ENCODE measurements at places on chromosomes 3 and 15.

- no peak for DNase-seq
Measured at GRCh38 chr15:72315706-72316370, 4.1 kb downstream of the CELF6 start.

- no peak for DNase-seq
Measured at GRCh38 chr15:65399997-65400396, 22.2 kb upstream of the IGDCC3 start.

GRCh38 chr3:30605005-30605404, 1.4 kb upstream of the TGFBR2 start:
- no peak for DNase-seq

DNA sequence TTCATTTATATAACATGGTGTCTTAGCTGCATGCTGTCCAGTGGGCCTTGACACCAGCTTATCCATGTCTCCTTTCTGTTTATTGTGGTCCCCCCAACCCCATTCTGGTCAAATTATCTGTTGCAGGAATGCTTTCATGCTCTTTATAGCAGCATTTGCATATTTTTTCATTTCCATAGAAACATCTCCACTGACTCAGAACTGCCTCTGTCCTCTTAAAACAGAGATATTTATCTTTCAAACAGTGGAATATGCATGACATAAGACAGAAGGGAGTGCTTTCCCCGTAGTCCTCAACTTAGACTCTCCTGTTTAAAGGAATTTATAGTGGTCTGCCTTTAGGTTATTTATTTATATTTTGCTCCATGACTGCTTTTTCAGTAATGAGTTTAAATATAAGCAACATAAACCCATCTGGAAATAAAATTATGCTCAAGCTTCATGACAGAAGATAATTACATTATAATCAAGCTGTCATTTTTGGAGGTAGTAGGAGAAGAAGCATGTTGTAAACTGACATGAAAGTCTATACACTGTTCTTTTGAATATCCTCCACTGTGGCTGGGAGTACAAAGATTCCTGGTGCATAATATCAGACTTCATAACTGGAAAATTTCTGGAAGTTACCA, 179.5 kb upstream of the CD96 start:
- DNase-seq = no peak

DNA sequence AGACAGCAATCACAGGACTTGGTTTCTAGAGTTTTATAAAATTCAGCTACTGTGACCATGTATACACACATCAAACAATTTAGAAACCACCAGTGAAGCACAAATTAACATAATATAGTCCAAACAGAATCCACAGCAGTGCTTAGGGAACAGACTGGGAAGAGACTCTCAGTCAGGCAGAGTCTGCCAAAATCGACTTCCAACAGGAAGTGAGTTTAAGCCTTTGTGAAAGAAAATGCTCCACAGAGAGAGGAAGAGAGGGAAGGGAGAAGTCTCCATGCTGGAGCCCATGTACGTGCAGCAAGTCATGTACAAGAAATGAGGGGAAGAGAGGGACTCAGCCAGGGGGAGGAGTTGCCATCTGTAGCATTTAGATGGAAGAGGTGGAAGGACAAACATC, 172.6 kb downstream of the IL5RA start:
- no peak for DNase-seq

DNA sequence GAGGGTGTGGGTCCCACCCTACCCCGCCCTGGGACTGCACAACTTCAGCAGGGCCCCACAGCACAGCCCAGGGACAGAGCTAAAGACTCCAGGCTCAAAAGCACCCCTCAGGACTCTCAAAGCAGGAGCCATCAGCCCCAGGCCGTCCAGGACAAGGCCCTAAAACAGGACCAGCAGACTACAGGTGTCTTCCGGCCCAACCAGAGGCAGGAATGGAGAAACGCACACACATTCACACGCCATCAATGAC, 26.1 kb downstream of the ATRIP start:
- DNase-seq = no peak

- no peak for DNase-seq
Measured at GRCh38 chr3:100546020-100546744, 53.8 kb downstream of the TMEM45A start.

GRCh38 chr3:142987080-142987700, 14.2 kb upstream of the U2SURP start:
- DNase-seq = peak; percentile 46

GRCh38 chr3:184808021-184808420, 3.9 kb upstream of the VPS8 start:
- no peak for DNase-seq

GRCh38 chr15:70879401-70879800, 12.8 kb downstream of the THAP10 start:
- no peak for DNase-seq

GRCh38 chr3:148833223-148833622, 5.6 kb downstream of the CPB1 start:
- DNase-seq = no peak

DNA sequence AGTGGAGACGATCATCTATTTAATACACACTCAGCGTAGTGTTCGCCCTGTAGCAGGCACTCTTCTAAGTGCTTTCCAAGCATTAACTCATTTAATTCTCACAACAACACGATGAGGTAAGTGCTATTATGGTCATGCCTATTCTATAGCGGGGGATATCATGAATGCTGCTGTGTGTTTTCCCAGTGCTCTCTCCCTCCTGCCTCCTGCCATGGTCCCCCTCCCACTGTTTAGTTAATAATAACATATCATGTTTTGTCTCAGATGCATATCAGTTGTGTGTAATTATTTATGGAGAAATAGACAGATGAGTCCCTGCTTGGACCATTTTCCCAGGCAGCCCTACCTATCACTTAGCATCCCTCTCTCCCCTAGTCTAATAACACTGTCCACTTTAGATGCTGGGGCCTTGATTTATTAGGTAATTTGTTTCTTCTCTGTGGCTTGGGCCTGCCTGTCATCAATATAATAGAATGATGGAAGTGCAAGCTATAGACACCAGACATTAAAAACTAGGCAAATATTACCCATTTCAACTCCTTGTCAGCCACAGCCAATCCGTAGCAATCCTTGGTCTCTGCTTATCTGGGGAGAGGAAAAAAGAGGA, 122.9 kb upstream of the TLE3 start:
- DNase-seq = no peak

- DNase-seq = no peak
Measured at GRCh38 chr3:116059421-116060096, 385.7 kb downstream of the LSAMP start.

- DNase-seq = no peak
Measured at GRCh38 chr3:151800431-151800830, 13.5 kb upstream of the AADAC start.

- DNase-seq = no peak
Measured at GRCh38 chr3:177468816-177469215, 271.5 kb upstream of the TBL1XR1 start.

GRCh38 chr3:87975716-87976115, 83.1 kb downstream of the CGGBP1 start:
- no peak for DNase-seq

- DNase-seq = no peak
Measured at GRCh38 chr15:101050623-101051290, 131.6 kb downstream of the LRRK1 start.

DNA sequence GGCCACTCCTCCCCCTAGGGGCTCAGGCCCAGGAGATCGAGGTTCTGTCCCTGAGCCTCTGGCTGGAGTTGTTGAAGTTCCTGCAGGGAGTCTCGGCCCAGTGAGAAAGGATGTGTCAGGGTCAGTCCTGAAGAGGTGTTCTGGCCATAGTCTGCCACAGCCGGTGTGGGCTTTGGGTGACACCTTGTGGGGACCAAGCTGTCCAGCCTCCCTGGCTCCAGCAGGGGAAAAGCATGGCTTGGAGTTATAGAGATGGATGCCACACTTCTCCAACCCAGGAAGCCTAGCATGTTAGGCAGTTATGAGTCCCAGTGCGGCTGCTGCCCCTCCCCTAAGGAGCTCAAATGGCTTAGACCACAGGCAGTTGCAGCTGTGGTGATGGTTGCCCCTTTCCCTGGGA, 945.6 kb upstream of the GBE1 start:
- DNase-seq = no peak

- no peak for DNase-seq
Measured at GRCh38 chr15:71686221-71687050, 123.9 kb upstream of the NR2E3 start.

GRCh38 chr3:194296454-194297263, 54.5 kb downstream of the CPN2 start:
- no peak for DNase-seq

DNA sequence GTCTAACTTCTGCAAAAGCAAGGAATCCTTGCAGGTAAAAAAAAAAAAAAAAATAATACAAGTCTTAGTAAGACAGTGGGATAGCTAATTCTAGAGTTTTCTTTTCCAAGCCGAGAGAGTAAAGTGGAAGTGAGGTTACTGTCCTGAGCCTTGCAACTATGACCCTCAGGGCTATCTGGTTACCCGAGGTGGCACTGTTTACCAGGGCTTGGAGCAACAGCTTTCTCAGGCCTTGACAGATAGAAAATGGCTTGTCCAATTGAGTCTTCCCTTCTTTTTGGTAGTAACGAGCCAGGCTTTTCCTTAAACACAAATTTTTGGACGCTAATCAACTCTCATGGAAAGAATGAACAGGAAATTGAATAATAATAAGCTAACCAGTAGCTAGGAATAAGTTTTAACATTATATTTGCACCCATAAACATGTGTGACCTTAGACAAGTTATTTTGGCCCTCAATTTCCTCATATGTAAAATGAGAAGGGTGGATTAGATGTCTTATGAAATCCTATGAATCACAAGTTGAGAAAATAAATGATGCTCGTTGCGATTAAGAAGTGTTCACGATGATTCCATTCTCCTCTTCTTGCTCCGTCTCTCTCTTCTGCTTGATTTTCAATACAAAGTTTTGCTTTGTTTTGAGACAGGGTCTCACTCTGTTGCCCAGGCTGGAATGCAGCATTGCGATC, 236.9 kb upstream of the KBTBD8 start:
- DNase-seq = no peak

DNA sequence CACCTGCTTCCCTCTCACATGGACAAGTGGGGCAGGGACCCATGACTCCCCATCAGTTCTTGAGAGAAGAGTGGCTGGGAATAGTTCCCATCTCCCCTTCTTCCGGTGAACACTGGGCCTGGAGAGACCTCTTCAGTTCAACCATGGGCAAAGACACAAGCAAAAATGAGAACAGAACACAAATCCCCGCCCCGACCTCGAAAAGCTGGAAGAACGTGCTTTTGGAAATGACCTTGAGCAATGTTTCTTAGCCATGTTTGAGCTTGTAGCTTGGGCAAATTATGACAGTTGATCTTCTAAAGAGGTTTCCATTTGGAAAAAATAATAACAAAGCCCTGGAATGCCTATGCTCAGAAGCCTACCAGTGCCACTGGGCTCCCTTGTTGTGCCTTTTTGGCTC, 59.0 kb downstream of the FAM174B start:
- no peak for DNase-seq

GRCh38 chr3:114494498-114494897, 200.7 kb downstream of the TIGIT start:
- no peak for DNase-seq

DNA sequence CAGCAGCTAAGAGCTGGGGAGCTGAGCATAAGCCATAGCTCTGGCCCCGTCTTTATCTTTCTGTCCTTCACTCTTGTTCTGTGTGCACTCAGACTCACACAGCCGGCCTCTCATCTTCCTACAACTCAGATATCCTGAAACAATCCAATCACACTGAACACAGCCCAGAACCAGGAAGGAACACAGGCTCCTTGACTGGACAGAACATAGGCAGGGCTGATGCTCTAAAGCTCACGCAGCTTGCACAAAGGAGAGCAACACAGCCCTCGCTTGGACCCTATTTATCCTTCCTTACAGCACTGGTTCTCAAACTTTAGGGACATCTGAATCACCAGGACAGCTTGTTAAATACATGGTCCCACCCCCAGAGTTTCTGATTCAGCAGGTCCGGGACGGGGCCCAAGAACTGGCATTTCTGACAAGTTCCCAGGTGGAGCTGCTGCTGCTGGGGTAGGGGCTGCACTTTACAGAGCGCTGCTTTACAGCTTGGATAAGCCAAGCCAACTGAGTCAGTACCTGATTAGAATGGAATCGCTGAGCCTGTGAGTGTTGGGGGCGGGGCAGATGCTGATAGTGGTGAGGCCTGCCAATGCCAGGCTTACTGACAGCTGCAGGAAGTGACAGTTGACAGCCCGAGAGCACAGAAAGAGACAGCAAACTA, 65.1 kb downstream of the MRPL46 start:
- no peak for DNase-seq

DNA sequence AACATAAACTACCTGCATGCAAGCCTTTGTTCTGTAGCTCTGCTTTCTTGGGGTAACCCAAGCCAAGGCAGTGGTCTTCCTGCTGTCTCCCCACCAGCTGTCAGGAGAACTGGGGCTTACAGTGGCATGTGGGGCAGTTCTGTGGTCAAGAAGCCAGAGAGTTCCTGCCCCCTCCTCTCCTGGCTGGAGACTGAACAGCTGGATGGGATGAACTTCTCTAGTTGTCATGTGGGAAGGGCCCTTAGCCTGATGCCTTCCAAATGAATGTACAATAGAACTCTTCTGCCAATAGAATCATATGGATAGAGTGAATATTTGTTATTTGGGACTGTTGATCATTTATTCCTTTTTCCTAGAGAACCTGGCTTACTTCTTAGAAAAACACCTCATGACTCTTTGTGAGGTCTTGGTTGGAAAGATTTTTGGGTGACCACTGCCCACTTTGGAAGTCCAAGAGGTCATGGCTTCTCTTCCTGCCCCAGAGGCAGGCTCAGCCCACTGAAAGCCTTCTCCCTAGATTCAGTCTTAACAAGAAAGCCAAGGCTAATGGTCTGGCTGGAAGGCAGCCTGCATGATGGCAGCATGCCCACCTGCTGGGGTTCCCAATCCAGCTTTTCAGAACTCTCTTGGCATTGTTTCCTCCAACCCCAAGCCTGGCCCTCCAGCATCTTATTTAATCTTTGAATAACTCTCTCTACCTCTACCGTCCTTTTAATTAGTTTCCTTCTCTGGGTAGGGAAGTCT, 462.9 kb upstream of the PROK2 start:
- no peak for DNase-seq

DNA sequence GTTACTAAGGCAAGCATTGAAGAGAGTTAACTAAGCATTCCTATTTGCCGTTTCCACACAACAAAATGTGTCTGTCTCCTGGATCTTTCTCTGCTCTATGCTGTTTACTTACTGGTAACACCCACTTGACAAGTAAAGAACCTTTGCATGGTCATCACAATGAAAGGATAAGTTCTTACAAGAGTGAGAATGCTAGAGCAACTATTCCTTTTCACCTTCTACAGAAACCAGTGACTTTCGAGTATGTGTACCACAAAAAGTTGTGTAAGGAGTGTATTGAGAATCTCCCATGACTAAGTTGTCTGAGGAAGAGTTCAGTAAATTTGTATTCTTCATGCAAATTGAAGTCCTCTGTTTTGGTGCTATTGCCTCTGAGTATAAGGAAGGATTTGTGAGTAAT, 10.8 kb downstream of the TIPARP start:
- DNase-seq = no peak

Measured in NCI-H2107 (cell line).